ENCODE measurements at places on chromosomes 2 and 18. TPM values are rescaled to one million over a fixed set of nuclear protein-coding genes. Genes with fewer than 3 reads are reported as not detected.

The OXER1 gene
- not detected for total RNA-seq

The TNFAIP6 gene
- total RNA-seq = 0.89 TPM

The CHMP3 gene
- total RNA-seq = 126 TPM

The CDK5R2 gene
- 4.6 TPM for total RNA-seq

The DPYSL5 gene
- total RNA-seq = 5.6 TPM
